ENCODE measurements at places on chromosomes 6 and 20.
A peak's percentile ranks its signal among the peaks of the same experiment; 100 is the strongest.

GRCh38 chr6:117304446-117304845 is 39.1 kb downstream of the VGLL2 start:
- DNase-seq: no peak

GRCh38 chr6:133512410-133513016 is 271.4 kb downstream of the EYA4 start:
- DNase-seq: peak; percentile 65

DNA sequence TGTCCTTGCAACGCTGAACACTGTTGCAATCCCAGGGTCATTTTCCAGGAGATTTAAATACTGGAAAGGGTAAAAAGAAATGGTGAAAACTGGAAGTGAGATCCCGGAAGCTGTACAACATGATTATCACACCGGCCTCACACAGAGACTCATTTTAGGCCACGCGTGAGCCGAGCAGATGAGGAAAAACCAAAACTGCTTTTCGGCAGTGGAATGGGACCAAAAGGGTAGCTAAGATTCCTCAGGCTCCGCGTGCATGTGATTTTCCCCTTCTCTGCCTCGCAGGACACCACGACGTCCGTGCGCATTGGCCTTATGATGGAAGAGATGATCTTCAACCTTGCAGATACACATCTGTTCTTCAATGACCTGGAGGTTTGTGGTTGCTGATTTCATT is 213.7 kb downstream of the ZMYND8 start:
- no peak for DNase-seq

DNA sequence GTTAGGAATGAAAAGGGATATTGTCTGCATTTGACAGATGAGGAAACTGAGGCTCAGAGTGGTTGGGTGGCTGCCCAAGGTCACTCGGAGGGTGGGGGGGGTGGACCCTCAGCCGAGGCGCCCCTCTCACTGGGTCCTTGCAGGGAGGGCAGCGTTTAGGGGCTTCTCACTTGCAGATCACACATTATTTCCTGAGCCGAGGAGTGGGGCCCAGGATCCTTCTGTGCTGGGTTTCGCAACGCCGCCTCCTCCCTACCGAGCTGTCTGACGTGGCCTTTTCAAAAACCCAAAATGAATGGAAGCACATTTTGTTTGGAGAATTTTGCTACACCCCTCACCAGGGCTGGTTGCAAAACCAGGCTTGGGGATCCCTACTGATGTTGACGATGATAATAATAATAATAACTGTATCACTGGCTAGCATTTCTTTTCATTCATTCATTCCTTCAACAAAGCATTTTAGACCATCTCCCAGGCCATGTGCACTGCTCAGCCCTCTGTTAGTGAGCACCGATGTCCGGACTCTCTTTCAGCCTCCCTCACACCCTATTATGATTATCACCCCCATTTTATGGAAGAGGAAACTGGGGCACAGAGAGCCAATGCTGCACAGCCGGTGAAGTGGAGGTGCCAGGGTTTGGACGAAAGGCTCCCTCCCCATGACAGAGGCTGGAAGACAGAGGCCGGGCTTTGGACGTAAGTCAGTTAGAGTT is 5.2 kb downstream of the DLGAP4 start:
- DNase-seq: no peak

- no peak for DNase-seq
Observed at GRCh38 chr6:49551866-49552129, 1.3 kb downstream of the C6orf141 start.

DNA sequence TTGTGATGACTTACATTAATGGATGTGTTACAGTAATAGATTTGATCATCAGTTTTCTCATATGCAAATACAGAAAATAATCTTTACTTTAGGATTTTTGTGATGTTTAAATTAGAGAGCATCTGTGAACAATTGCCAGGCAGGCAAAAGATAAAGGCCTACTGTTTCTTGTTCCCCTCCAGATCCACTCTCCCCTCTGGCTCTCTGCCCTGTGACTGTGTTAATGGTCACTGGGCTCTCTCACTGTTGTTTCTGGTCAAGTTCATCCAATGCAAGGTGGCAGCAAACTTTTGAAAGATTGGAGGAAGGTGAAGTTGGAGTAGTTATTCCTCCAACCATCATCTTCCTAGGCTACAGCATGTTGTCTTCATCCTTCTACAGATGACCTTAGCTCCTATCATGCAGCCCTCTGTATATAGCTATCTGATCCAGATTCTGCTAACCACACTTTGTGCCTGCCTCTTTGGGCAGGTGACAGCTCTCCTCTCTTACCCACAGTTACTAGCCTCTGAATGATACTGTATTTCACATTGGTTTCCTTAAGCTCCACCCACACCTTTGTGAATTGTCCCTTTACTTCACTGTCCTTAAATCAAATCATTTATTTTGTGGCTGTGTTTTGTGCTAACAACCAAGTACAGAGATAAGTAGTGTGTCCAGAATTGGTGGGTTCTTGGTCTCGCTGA is 48.9 kb upstream of the ARG1 start:
- no peak for DNase-seq

- peak; percentile 27 for DNase-seq
Observed at GRCh38 chr6:26206868-26207801, 119.9 kb downstream of the HFE start.

- peak; percentile 52 for DNase-seq
Observed at GRCh38 chr6:54737247-54737646, 109.3 kb upstream of the FAM83B start.

DNA sequence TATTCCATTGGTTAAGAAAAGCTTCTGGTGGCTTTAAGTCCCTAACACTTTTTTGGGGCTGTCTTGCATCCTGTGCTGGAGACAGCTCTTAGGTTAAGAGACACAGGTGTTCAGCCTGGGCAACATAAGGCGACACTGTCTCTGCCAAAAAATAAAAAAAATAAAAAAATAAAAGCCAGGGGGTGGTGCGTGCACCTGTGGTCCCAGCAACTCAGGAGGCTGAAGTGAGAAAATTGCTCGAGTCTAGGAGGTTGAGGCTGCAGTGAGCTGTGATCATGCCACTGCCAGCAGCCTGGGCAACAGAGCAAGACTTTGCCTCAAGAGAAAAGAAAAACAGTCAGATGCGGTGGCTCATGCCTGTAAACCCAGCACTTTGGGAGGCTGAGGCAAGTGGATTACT is 55.6 kb upstream of the ZMYND8 start:
- DNase-seq: peak; percentile 91

GRCh38 chr6:143279385-143279784 is 171.1 kb downstream of the ADAT2 start:
- DNase-seq: no peak

DNA sequence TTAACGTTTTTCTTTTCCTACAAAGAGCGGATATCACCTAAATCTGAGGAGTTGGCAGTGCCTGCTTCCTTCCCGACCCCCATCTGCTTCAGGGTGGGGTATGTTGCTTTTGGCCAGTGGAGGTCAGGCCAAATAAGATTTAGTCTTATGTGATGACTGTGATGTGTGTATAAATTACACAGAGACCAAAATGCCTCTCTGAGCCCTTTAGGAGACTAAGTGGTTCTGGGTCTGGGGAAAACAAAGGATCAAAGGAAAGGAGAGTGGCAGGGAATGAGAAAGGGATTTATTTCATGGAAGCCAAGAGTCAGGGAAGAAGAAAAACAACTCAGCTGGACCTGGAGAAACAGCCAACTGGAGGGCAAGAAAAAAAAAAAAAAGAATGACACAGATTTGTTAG is 39.1 kb upstream of the TBC1D7 start:
- DNase-seq: no peak

- no peak for DNase-seq
Observed at GRCh38 chr6:142421285-142422117, 119.7 kb downstream of the ADGRG6 start.

DNA sequence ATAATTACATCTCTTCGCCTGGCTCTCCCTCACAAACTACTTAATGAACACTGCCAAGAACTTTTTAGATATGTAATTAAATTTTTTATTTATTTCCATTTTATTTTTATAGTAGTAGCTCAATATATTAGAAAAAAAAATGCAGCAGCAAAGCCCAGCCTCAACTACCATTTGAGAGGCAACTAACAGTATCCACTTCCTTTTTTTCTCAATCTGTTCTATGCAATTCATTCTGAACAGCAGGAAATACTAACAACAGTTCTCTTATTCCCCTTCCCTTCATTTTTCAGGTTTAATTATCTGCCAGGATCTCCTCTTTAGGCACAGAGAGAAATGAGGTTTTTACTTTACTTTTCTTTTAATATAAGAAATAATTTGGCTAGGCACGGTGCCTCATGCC is 112.7 kb downstream of the ZNF217 start:
- no peak for DNase-seq

GRCh38 chr6:159250633-159251032 is 81.4 kb downstream of the FNDC1 start:
- no peak for DNase-seq

GRCh38 chr6:153873541-153873940 is 165.5 kb upstream of the OPRM1 start:
- no peak for DNase-seq

DNA sequence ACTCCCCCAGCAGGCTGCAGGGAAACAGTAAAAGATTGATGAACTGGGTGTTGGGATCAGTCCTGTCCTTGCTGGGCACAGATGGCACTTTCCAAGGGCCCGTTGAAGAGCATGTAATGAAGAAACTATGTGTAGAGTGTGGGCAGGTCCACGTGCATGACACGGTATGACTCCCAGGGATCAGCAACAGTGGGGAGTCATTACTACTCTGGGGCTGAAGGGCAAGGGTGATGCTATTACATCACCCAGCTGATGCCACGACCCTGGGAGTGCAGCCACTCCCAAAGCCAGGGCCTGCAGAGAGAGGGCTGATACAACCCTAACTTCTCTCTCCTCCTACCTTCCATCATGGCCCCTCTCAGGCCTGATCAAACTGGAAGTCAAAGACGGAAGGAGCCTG is 20.1 kb downstream of the KCNK17 start:
- no peak for DNase-seq

- no peak for DNase-seq
Observed at GRCh38 chr6:13112921-13113320, 215.4 kb downstream of the TBC1D7 start.

GRCh38 chr6:128186729-128187128 is 285.9 kb upstream of the THEMIS start:
- no peak for DNase-seq

GRCh38 chr20:49676581-49677291 is 36.9 kb downstream of the B4GALT5 start:
- no peak for DNase-seq

DNA sequence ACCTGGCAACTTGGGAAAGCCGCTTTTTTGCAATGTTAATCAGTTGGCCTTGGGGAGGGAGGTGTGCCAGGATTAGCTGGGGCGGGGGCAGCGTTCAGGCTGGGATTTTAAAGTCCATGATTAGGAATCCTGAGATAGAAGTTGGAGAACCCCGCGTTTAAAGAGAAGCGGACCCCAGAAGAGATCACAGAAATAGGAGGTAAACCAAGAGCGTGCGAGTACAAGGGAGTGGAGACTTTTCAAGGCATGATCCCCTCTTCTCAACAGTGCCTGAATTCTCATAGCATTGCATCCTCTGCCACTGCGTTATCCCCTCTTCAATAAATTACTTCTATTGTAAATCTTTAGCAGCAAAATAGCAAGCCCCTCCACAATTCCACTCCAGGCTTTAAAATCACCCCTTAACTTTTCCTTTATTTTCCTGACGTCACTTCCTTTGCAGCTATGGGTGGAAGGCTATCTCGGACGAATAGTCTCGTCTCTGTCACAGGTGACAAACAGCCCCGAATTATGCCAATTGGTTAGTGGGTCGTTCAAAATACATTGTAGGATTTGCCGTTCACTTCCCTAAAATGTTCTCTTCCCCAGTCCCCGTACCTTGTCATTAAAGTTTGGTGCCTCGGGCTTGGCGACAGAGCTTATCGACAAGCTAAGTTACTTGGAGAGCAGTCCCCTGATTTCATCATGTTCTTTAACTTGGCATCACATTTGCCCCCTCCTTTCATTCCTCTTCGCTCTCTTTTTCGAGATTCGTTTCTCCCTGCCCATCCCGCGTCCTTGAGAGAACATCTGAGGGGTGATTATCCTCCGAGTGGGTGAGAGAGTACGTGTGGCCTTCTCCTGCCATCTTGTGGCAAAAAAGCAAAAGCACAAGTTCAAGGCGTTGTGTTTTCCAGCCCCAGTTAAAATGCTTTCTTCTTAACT is 17.1 kb downstream of the OR2B2 start:
- DNase-seq: peak; percentile 96

GRCh38 chr6:65199683-65200082 is 507.3 kb downstream of the EYS start:
- DNase-seq: no peak

GRCh38 chr6:37131104-37131959 is 38.6 kb upstream of the PIM1 start:
- DNase-seq: no peak

- DNase-seq: no peak
Observed at GRCh38 chr20:39259010-39259803, 297.1 kb downstream of the DHX35 start.
